Placental pericyte (primary cell): ENCODE measurements at places on chromosomes 13 and 19. TPM values are rescaled to one million over a fixed set of nuclear protein-coding genes. Genes with fewer than 3 reads are reported as not detected.

TEX29 gene
- total RNA-seq = not detected in 2 replicates

F7 gene
- total RNA-seq = not detected in 2 replicates

RASAL3 gene
- total RNA-seq = not detected in 2 replicates

RNU6-9 gene
- not detected in 2 replicates for total RNA-seq

SPC24 gene
- 2.8 and 110 TPM in 2 replicates for total RNA-seq

SHANK1 gene
- total RNA-seq = 0.22 and 4.9 TPM in 2 replicates

CYSLTR2 gene
- total RNA-seq = 0.88 TPM in 1 of 2 replicates, not detected in the other

UQCRFS1 gene
- total RNA-seq = 24.3 and 25.8 TPM in 2 replicates

CD37 gene
- not detected in 2 replicates for total RNA-seq

GAS6 gene
- total RNA-seq = 184 and 227 TPM in 2 replicates

DACH1 gene
- 1.8 and 2.1 TPM in 2 replicates for total RNA-seq

FPR1 gene
- total RNA-seq = 0.44 and 0.86 TPM in 2 replicates

ZNF28 gene
- 11.2 and 13.7 TPM in 2 replicates for total RNA-seq

SHKBP1 gene
- total RNA-seq = 14.9 and 26.2 TPM in 2 replicates

CNN1 gene
- total RNA-seq = 13.8 and 26.8 TPM in 2 replicates

TTC9B gene
- not detected in 2 replicates for total RNA-seq

ZNF442 gene
- total RNA-seq = 0.44 and 0.72 TPM in 2 replicates

PCSK4 gene
- 0.57 and 3.5 TPM in 2 replicates for total RNA-seq

ZNF667 gene
- total RNA-seq = 1.1 and 2.6 TPM in 2 replicates

NXNL1 gene
- not detected in 2 replicates for total RNA-seq

KLK12 gene
- not detected in 2 replicates for total RNA-seq

CA11 gene
- total RNA-seq = 0.88 TPM in 1 of 2 replicates, not detected in the other

JOSD2 gene
- total RNA-seq = 19.3 and 19.7 TPM in 2 replicates

WDR87 gene
- not detected in 2 replicates for total RNA-seq

AP1M2 gene
- 0.22 and 1.0 TPM in 2 replicates for total RNA-seq

SMIM44 gene
- total RNA-seq = not detected in 2 replicates

SIAH3 gene
- not detected in 2 replicates for total RNA-seq

ZNF726 gene
- 0.66 and 8.9 TPM in 2 replicates for total RNA-seq

CACNA1A gene
- total RNA-seq = 0.22 and 3.6 TPM in 2 replicates

IGLON5 gene
- total RNA-seq = not detected in 2 replicates

MAP2K7 gene
- total RNA-seq = 13.8 and 14.6 TPM in 2 replicates

DMWD gene
- 44.9 and 84.2 TPM in 2 replicates for total RNA-seq

CCNA1 gene
- 0.43 and 1.1 TPM in 2 replicates for total RNA-seq

CFAP97D2 gene
- not detected in 2 replicates for total RNA-seq

PRR19 gene
- total RNA-seq = 0.22 and 0.86 TPM in 2 replicates

RGS9BP gene
- 0.29 and 0.88 TPM in 2 replicates for total RNA-seq

HPN gene
- total RNA-seq = 0.44 TPM in 1 of 2 replicates, not detected in the other

ZNF880 gene
- 18.2 and 24.6 TPM in 2 replicates for total RNA-seq

TEKTIP1 gene
- not detected in 2 replicates for total RNA-seq

KLF2 gene
- total RNA-seq = 11.2 and 13.1 TPM in 2 replicates

ZNF253 gene
- total RNA-seq = 2.1 and 2.6 TPM in 2 replicates

PRR22 gene
- 0.66 and 0.86 TPM in 2 replicates for total RNA-seq
